ENCODE measurements at places on chromosomes 3 and 15.

DNA sequence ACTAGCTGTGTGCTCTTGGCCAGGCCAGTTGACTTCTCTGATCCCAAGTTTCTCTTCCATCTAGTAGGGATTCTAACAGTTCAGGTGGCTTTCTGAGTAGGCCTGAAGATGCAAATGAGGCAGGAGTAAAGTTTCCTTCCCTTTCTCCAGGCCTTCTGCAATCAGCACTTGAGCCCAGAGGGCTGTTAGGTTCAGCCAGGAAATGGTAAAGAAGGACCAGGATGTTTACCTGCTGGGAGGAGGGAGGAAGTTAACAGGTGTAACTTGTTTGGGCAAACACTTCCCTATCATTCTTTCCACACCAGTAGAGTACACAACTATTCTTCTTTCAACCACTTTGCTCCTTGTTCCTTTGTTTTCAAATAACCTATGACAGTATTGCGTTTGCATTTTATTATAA is 13.3 kb upstream of the TNFSF10 start:
- DNase-seq = no peak

GRCh38 chr3:40262331-40262730 is 47.2 kb upstream of the EIF1B start:
- DNase-seq = no peak

GRCh38 chr3:159632851-159633250 is 355.8 kb upstream of the IL12A start:
- no peak for DNase-seq

DNA sequence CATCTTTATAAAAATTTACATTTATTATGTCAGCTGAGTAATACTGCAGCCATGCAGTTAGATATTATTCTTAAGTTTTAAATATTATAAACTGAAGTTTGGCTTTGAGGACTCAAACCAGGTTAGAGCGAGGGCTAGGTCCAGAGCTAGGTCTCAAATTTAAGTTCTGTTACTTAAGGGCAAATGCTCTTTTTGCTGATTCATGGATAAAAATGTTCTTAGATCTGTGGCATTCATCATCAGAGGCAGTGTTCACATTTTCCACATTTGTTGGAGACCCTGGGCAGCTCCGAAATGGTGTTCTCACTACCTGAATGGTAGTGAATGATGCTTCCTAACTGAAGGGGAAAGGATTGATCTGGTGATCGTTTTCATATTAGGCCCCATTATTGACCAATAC is 121.4 kb upstream of the MB21D2 start:
- DNase-seq = no peak

DNA sequence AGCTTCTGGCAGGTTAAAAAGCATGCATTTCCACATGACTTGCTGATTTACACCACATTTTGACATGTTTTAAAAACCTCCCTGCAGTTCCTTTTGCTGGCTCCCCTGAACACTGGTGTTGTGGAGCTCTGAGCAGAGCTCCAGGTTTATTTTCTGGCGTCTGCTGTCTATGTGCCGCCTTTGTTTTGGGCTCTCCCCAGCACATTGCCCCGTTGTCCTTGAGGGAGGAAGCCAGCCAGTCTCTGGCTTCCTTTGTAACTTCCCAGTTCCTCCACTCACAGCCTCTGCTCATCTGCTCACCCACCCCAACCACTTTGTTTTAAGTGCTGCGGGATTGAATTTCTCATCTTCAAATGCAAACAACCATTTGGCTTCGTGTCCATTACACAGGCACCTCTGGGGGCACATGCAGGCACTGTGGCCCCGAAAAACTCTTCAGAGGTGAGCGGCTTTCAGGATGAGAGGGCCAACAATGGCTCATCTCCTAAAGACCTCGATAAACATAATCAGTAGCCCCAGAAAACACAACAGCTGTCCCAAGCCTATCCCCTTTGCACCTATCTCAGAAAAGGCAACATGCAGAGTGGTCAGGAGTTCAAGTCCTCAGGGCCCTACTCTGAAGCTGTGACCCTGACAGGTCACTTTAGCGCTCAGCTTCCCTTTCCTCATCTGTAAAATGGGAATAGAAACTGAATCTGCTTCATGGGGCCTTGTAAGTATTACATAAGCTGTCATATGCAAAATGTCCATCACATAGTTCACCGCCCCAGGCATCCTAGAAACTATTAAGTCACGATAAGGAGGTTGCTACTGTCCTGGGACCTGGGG is 1.3 kb upstream of the MEF2A start:
- DNase-seq = no peak

GRCh38 chr15:43903864-43904290 is 77.1 kb downstream of the WDR76 start:
- no peak for DNase-seq

GRCh38 chr3:40398346-40398745 is 11.4 kb downstream of the ENTPD3 start:
- DNase-seq = no peak

- no peak for DNase-seq
Measured at GRCh38 chr15:68201153-68201878, 3.8 kb downstream of the CALML4 start.

DNA sequence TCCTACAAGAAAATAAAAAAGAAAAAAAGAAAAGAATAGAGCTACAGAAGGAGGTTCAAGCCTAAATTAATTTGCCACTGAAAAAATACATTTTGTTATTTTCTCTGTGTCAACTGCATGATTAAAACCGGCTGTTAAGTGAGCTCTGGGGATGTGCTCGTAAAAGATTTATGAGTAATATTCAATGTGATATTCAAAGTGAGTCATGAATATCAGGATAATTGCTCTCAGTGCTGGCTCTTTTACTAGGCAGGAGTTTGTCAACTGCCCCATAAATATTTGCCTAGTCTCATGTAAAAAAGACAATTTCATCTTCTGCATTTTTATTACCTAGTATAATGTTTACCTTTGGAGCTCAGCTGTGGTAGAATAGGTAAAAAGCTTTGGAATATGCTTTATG is 78.9 kb downstream of the CDIN1 start:
- DNase-seq = no peak

GRCh38 chr15:63896336-63897115 is 62.8 kb upstream of the HERC1 start:
- DNase-seq = no peak

- no peak for DNase-seq
Measured at GRCh38 chr3:197791892-197792647, 1.0 kb downstream of the LRCH3 start.

GRCh38 chr15:52161406-52161966 is 29.7 kb downstream of the GNB5 start:
- no peak for DNase-seq

All from cortex of kidney (tissue), 1 donor.